ENCODE measurements at places on chromosomes 7 and 10.

GRCh38 chr10:71978476-71978875, 14.3 kb downstream of the CHST3 start:
- no peak for DNase-seq

DNA sequence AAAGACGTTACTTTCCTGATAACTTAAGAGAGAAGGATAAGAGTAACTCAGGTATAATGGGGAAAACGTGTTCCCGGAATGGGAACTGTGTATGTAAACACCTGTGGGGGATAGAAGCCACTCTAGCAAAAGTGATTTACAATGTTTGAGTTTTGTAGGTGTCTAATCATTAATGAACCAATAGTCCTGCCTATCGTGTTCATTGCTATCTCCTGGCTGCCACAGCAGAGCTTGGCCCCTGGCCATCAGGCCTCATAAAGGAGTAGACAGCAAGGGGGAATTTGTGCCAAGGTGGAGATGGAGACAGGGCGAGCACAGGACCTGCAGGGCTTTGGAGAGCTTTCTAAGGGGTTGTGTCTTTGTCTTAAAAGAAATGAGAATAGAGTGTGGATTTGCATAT, 102.1 kb downstream of the GAD2 start:
- no peak for DNase-seq

DNA sequence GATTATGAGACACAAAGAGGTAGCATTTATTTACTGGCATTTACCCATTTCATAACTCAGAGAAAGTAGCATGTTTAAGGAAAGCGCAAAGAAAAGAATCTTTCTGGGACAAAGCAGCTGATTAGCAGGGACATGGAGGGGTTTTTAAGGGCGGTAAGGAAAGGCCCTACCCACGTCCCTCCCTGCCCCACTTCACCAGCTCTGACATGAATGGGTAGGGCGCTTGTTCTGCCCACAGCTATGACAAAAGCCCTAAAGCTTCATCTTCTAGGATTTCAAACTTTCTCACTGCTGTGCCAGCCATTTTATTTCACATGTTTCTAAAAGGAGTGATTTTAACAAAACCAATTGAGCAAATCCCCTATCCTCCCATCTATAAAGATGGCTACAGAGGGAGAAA, 406.9 kb upstream of the KLF6 start:
- DNase-seq: no peak

- no peak for DNase-seq
Observed at GRCh38 chr10:104643303-104643663, 2.2 kb downstream of the SORCS3 start.

DNA sequence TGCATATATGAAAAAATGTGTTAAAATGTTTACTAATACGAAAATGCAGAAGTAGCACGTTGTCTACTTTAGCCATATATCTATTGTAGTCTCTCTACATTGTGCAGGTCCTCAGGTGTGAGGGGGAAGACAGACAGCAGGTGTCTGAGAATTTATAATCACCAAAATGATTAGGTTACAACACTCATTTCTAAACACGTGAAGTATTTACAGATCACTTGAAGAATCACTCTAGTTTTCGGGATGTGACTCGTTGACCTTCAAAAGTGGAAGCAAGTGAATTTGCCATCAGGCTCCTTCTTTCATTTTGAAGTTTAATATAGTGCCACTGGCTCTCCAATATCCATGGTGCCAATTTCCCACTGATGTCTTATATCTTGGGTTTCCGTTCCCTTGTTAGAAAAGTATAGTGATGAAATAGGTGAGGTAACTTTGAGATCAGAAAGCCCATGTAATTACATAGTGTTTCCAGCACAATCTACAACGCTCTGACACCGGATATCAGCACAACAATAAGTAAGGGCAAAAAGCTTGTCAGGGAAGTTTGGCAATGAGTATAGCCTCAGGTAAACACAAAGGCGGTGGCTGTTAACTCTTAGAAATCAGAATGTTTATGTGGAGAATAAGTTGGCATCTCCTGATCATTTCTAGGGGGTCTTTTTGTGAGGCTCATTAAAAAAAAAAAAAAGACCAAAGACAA, 57.5 kb upstream of the SP4 start:
- no peak for DNase-seq

DNA sequence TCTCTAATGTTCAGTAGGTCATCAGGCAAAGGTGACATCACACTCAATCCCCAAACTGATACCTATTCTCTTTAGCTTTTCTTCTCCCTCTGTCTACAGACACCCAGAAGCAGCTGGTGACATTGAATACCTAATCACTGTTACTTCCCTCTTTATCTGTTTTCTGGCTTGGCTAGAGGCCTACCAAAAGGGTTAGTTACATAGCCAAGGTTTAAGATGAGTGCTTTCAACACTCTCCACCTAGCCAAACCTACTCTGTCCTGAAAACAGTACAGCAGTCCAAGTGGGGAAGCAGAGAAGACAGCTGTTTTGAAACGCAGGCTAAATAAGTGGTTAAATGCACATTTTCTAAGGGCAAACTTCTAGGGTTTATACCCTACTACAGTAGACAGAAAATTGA, 39.4 kb downstream of the CCNJ start:
- DNase-seq: no peak

Measured in foreskin melanocyte (primary cell).